ENCODE measurements at places on chromosomes 1 and 21.
A peak's percentile ranks its signal among the peaks of the same experiment; 100 is the strongest.

GRCh38 chr21:41731081-41731480 lies 35.8 kb downstream of the RIPK4 start:
- DNase-seq: no peak

DNA sequence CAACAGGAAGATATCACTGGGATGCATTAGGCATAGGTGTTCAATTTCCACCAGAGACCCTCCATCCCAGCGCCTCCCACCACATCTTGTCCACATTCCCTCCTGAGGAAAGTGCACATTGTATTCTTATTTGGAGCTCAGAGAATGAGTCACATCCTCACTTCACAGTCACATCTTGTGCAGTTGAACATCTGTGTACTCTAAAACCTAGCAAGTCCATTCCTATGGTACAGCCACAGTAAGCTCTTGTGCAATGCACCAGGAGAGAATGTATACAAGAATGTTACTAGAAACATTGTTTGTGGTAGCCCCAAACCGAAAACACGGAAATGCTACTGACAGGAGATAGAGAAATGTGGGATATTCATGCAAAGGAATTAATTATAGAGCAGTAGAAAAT lies 1.6 kb upstream of the KDF1 start:
- DNase-seq: no peak

GRCh38 chr1:218242171-218242570 lies 42.9 kb upstream of the RRP15 start:
- DNase-seq: no peak

GRCh38 chr1:185934476-185935189 lies 200.4 kb downstream of the HMCN1 start:
- DNase-seq: no peak

DNA sequence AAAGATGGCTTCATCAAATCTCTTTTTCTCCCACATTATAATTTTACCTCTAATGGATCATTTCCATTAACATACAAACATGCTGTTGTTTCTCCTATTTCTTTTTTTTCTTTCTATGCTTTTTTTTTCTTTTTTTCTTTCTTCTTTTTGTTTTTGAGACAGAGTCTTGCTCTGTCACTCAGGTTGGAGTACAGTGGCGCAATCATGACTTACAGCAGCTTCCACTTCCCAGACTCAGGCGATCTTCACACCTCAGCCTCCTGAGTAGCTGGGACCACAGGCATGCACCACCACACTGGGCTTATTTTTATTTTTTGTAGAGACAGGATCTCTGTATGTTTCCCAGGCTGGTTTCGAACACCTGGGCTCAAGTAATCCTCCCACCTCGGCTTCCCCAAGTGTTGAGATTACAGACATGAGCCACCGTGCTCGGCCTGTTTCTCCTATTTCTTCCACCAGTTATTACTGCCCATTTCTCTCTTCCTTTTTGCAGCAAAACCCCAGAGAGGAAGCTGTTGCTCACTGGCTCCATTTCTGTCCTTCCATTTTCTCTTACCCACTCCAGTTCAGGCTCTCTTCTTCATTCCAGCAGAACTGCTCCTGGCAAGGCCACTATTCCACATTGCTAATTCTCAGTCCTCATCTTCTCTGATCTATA lies 32.1 kb upstream of the OPRD1 start:
- DNase-seq: no peak

DNA sequence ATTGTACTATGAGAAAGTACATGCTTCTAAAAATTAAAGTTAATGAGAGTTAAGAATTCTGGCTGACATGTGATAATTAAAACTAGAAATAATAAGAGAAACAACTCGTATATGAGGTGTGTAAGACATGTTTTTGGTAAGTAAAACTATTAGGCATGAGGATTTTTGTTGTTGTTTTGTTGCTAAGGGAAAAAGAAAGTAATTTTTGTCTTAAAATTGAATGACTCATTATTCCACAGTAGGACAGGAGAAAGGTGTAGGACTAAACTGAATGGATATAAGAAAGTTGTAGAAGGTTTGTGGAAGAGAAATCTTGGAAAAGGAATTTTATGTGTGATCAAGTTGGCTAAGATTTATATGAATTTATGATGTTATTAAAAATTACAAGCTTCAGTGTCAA lies 54.8 kb downstream of the TBX19 start:
- no peak for DNase-seq

GRCh38 chr1:187033693-187034390 lies 205.1 kb downstream of the PLA2G4A start:
- no peak for DNase-seq

DNA sequence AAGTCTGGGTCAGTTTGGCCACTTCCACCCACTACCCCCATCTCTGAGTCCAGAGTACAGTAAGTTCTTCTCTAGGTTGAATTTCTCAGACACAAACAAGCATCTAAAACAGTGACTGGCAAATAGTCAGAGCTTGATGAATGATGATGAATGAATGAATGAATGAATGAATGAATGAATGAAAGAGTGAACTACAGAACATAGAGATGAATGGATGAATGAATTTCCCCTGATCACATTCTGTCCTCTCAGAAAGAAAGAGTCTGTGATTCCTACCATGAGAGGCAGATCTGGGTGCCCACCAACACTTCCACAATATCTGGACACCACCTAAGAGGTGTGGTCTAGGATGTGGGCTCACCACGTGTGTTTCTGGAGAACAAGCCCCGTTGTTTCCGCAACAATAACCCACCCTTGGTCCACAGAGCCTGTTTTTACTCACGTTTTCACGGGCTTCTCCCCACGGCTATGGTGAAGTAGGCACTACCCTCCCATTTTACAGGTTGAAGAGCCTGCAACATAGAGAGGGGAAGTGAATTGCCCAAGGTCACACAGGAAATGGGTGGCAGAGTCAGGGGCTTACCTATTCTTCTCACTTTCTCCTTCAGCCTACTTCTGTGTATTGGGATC lies 40.2 kb upstream of the IFFO2 start:
- no peak for DNase-seq

GRCh38 chr1:198912046-198912445 lies 273.2 kb downstream of the PTPRC start:
- DNase-seq: no peak

GRCh38 chr1:228515200-228515834 lies 28.1 kb downstream of the RNF187 start:
- peak; percentile 52 for DNase-seq

GRCh38 chr1:51551848-51552296 lies 32.8 kb upstream of the EPS15 start:
- DNase-seq: no peak

- peak; percentile 8 for DNase-seq
Measured at GRCh38 chr1:212721388-212722247, 22.0 kb upstream of the BATF3 start.

GRCh38 chr1:227131193-227131592 lies 187.1 kb downstream of the CDC42BPA start:
- DNase-seq: no peak

GRCh38 chr1:162265983-162266382 lies 110.7 kb downstream of the SPATA46 start:
- no peak for DNase-seq

- DNase-seq: no peak
Measured at GRCh38 chr1:241738284-241739078, 86.4 kb downstream of the WDR64 start.

- no peak for DNase-seq
Measured at GRCh38 chr1:226988334-226988666, 48.2 kb downstream of the COQ8A start.

GRCh38 chr1:61089338-61089737 lies 7.0 kb downstream of the NFIA start:
- no peak for DNase-seq

- no peak for DNase-seq
Measured at GRCh38 chr1:24696041-24696755, 49.0 kb upstream of the CLIC4 start.

DNA sequence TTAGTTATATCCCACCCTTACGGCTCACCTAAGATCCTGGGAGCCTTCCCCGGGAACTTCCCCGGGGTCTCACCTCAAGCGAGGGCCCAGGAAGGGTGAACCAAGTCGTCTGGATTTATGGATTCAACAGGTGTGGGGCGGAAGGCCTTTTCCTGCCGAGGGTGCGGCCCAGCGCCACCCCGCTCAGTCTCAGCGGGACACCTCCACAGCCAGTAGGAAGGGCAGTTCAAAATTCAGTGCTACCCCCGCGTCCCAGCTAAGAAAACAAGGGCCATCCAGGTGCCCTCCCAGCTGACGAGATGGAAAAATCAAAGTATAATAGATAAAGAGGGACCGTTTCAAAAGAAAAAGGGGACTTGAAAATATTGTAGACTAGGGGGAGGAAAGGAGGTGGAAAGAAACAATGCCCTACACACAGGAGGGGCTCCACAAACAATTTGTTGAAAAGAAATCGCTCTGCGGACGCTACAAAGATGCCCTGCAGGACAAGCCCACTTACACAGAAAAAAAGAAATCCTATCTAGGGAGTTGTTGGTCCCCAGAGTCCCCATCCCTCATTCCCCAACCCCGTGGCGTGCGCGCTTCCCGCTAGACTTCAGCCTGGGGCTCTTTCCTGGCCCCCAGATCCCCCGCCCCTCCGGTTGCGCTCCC lies 1.3 kb downstream of the SLC2A1 start:
- peak; percentile 15 for DNase-seq

DNA sequence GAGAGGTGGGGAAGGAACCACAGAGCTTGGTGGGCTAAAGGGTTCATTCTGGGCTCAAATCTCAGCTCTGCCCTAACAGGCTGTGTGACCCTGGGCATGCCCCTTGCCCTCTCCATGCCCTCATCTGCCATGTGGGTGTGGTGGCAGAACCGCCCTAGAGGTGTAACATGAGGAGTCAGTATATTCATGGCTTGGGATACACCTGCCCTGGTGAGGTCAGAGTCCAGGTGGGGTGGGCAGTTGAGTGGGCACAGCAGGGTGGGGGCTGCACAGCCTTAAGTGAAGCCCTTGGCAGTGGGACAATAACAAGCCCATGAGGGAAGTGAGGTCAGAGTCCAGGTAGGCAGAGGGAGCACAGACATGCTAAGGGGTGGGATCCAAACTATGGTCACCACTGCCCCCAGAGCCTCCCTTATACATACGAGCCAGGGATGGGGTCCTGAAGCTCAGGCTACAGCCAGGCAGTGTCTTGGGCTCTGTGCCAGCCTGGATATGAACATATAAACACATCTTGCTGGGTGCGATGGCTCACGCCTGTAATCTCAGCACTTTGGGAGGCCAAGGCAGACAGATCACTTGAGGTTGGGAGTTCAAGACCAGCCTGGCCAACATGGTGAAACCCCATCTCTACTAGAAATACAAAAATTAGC lies 59.0 kb upstream of the EFHD2 start:
- no peak for DNase-seq

- DNase-seq: no peak
Measured at GRCh38 chr1:3372317-3372716, 82.1 kb upstream of the ARHGEF16 start.

DNA sequence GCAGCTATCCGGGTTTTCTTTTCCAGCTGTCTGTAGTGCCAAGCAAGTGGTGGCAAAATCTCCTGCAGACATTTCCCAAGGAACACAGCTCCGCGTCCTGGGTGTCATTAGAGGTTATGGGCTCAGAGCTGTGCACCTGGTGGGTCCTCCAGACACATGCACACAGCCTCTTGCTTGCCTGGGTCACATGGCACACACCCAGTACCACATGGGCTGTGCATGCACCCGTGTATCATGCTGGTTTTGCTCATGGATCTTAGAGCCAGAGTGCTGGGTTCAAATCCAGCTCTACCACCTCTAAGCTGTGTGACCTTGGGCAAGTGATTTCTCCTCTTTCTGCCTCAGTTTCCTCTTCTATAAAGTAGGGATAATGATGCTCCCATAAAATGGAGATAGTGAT lies 61.7 kb downstream of the ALPL start:
- no peak for DNase-seq

DNA sequence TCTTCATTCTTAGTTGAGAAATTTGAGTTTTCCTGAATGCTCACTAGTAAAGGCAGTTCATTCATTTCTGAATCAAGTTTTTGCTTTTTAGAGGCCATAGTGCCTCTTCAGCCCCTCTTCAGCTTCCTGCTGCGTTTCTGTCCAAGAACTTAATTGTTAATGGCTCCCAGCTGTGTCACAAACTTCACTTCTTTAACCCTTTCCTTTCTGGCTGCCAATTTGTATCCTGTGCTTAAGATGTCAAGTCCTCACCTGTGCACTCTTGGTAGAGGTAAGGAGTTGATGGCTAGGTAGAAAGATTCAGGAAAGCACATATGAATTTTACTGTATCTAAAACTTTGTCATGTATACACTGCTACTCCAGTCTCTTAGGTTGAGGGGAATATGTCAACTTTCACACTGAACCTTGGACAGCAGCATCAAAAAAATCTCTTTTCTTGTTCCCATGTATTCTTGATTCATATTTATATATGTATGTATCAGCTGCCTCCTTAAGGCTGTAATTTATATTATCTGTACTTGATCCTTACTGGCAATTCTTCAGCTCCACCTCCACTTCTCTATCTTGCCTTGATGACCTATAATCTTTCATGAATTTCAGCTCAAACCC lies 612.8 kb downstream of the LMO4 start:
- no peak for DNase-seq

GRCh38 chr1:59070610-59071009 lies 226.3 kb upstream of the FGGY start:
- no peak for DNase-seq

GRCh38 chr1:173353350-173353749 lies 123.8 kb upstream of the PRDX6 start:
- DNase-seq: no peak

DNA sequence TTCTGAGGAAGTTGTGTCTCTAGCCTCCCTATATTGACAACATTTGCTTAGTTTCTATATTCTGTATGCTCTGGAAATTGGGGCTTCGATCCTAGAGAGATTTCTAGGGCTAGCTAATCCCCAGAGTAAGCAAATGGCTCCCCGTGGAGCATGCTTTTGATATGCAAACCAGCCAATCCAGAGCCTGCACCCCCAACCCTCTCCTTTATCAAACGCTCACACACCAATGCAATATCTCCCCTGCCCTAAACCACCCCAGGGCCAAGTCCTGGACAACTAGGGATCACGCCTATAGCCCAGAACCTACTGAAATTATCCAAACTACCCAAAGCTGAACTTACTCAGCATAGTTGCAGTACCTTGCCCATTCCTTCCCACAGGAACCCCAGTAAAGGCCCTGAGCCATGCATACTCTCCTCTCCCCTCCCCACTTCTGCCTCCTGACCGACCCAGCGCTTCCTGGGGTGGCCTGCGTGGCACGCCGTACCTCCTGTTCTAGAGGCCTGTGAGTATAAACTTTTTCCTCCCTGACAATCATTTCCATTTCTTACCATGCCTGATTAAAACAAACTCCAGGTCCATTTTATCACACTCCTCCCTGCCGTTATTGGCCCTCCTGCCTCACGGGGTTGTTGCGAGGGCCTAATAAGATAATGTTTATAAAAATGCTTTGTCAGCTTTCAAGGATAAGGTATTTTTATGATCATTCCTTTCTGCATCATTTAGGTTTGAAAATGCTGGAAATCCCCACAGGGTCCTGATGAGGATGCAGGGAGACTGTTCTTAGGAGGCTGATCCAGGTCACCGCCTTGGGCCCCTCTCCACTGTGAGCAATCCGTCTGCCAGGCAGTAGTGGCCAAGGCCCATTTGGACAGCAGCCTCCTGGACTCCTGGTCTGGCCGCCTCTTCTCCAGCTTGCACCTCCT lies 102.7 kb downstream of the TENT5C start:
- no peak for DNase-seq

- no peak for DNase-seq
Measured at GRCh38 chr1:238171985-238172384, 281.3 kb upstream of the ZP4 start.

Data from CD4-positive, alpha-beta T cell treated with Interleukin-6 for 4 hours (primary cell).